Activated naive CD4-positive, alpha-beta T cell (primary cell): ENCODE measurements at places on chromosomes 7 and 10.

GRCh38 chr7:95026421-95027072 is 119.2 kb downstream of the PPP1R9A start:
- DNase-seq = no peak

GRCh38 chr10:25745976-25746375 is 188.1 kb upstream of the MYO3A start:
- DNase-seq = no peak

DNA sequence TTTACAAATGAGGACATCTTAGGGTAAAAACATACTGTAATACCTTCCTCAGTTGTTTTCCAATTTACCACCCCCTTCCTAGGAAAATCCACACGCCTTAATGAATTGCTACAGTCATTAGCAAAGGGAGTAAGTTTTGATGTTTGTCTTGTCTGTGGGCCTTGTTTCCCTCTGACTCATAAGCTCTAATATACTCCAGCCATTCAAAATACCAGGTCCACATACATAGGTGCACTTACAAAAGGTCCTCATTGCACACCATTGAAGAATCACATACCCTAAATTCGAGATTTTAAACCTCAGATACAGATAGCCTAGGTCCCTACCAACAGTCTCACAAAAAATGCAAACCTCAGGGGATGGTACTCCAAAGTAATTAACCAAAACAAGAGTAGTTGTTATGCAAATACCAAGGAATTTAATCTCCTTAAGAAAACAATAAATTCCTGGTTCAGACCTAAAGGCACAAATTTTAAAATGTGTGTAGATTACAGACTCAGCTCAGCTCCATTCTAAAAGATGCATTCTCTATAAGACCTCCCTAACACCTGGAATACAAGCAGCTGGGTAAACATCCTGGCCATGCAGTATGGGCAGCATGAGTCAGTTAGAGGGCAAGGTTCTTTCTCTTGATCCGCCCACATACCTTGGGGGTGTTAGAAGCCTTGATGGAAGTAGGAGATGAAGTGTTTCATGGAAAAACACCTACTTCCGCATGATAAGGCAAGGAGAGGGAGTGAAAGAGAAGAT is 3.0 kb upstream of the LIPK start:
- DNase-seq = no peak

GRCh38 chr10:28139138-28139537 is 140.3 kb upstream of the ODAD2 start:
- DNase-seq = no peak
